T-helper 9 cell (primary cell): ENCODE measurements at places on chromosomes 11 and 22.

- DNase-seq = no peak
Observed at GRCh38 chr22:24437741-24438328, 10.4 kb downstream of the ADORA2A start.

DNA sequence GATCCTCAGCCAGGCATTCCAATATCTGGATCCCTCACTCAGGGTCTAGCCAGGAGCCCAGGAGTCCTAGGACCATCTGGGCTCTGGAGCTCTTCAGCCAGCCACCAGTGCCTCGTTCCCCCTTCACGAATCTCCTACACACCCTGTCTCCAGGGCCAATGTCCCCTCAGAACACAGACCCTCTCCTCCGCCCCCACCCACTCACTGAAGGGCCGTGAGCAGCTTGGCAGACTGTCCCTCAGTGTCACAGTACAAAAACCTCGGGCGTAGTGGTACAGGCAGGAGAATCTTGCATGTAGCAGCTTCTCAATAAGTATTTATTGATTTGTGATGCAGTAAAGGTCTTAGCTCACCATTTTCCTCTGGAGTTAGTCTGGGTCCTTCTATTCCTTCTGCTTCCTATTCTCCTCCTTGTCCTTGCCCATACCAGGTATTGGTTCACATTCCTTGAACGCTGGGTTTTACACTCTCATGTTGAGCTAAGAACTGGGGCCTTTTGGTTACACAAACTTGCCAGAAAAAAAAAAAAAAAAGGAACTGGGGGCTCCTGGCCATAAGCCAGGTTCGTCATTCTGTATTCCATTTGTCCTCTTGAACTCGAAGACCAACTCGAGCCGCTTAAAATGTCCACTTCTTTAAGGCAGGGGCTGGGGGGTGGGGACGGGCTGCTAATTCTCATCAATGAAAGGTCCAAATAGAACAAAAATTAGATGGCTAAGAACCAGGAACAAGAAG, 2.3 kb downstream of the CXCR5 start:
- DNase-seq = no peak

GRCh38 chr11:126696982-126697381, 303.6 kb downstream of the KIRREL3 start:
- DNase-seq = no peak

GRCh38 chr11:44031549-44031948, 16.2 kb upstream of the ACCSL start:
- no peak for DNase-seq

GRCh38 chr11:4072668-4073285, 21.8 kb upstream of the RRM1 start:
- DNase-seq = peak; percentile 19

- DNase-seq = no peak
Observed at GRCh38 chr11:8729837-8730696, 47.5 kb downstream of the RPL27A start.

DNA sequence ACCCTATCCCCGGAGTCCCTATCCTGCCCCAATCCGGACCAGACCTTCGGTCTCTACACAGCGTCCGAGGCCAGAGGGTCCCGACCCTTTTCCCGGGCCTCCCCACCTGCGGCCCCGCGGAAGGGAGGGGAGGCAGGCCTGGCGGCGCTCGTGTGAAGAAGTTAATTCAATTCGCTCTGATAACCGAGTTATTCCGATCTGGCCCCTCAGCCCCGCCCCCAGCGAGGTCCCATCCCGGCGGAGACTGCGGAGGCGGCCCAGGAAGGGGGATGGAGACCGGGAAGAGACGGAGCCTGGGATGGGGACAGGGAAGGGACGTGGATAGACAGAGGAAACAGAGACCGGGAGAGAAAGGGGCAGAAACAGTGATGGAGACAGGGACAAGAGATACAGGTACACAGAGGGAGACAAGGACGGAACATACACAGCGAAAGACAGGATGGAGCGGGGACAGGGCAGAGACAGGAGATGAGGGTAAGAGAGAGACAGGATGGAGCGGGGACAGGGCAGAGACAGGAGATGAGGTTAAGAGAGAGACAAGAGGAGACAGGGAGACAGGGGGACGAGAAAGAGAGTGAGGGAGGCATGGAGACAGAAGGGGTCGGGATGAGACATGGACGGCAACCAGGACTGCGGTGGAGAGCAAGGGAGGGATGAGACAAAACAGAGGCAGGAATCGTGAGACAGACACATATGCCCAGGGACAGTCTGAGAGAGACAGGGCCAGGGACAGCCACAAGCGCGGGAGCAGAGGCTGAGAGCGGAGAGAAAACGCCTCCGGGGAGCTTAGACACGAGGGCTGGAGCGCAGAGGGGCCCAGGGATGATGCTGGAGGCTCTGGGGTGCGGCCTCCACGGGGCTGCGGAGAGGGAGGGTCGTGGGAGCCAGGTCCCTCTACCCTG, 636 bp upstream of the PHOX2A start:
- no peak for DNase-seq

GRCh38 chr11:62883673-62884072, 3.0 kb downstream of the SLC3A2 start:
- no peak for DNase-seq

DNA sequence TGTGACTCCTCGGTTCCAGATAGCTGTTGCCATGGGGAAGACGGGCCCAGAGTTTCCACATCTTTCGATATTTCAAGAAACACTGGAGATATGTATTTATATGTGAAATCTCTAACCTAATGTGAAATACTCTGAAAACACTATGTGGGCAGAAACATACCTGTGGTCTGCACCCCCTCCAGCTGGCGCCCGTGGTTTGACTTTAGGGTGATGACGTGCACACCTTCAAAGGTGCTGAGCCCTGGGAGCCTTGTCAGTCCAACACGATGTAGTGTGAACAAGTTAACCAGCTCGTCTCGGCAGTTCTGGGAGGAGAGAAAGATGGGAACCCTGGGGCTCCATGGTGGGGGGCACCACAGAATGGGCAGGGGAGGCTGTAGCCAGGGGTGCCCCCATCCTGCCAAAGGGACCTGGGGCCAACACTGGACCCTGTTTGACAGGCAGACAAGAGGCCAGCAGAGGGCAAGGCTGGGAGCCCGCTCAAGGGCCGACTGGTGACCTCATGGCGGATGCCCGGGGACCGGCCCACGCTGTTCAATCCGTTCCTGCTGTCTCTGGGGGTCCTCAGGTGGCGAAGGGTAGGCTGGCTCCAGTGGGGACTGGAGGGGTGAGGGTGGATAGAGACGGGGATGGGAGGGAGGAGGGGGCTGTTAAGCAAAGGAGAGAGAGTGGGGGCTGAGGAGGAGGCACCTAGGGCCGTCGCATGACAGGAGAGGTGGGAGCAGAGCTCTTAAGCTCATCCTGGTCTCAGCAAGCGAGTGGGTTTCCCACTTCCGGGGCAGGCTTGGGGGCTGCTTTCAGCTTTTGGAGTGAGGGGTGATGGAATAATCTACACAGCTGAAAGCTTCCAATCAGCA, 43.8 kb downstream of the TRIOBP start:
- no peak for DNase-seq

DNA sequence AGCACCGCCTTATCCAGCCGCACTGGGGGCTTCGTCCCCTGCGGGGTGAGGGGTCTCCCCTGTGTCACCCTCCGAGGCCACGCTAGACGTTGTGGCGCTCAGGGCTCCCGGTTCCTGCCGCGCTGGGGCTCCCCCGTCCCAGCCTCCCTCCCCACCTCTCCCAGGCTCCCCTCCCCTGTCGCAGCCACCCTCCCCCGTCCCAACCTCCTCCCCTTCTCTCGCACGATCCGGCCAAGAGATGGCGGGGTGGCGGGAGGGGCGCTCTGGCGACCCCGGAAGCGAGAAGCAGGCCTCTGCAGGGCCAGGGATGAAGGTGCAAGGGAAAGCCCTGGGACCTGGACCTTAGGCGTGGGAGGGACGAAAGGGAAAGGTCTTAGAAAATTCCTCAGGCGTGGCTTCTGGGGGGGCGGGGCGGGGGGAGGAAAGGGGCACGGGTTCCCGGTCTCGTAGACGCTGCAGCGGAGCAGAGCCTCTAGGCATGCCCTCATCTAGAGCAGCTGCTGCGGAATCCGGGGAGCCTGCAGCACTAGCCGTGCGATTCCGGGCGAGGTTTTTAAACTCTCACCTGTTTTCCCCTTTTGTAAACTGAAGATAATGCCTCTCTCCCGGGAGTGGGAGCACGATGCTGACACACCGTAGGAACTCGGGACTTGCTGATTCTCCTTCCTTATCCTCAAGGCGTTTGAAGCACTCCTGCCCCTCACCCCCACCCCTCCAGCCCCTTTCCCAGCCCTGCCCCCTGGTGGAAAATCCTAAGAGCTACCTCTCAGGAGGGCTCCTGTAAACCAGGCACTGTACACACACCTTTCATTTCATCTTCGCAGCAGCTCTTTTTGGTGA, 14.4 kb downstream of the KCNJ5 start:
- peak; percentile 38 for DNase-seq

DNA sequence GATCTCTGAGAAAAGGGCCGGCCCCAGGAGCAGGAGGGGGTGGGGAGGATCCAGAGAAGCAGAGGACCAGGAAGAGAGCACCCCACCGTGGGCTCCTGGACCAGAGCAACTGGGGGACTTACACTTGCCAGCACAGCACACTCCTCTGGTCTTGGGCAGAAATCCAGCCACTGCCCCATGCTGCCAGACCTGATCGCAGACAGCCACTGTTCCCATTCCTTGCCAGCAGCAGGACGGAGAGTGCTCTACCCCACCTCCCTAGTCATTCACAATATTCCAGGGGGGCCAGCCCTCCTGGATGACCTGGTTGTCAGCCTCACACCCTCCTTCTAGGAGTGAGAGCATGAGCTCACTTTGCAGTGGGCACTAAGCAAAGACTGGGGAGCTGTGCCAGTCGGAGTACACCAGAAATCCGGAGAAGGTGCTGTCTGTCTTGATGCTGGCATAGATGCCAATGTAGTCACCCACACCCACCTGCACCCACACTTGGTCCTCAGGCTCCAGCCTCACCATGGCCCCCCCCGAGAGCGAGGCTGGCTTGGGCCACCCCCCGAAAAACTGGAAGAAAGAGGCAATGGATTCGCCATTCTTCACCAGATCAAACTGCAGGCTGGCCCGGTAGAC, 1.6 kb downstream of the C1QTNF5 start:
- DNase-seq = no peak

DNA sequence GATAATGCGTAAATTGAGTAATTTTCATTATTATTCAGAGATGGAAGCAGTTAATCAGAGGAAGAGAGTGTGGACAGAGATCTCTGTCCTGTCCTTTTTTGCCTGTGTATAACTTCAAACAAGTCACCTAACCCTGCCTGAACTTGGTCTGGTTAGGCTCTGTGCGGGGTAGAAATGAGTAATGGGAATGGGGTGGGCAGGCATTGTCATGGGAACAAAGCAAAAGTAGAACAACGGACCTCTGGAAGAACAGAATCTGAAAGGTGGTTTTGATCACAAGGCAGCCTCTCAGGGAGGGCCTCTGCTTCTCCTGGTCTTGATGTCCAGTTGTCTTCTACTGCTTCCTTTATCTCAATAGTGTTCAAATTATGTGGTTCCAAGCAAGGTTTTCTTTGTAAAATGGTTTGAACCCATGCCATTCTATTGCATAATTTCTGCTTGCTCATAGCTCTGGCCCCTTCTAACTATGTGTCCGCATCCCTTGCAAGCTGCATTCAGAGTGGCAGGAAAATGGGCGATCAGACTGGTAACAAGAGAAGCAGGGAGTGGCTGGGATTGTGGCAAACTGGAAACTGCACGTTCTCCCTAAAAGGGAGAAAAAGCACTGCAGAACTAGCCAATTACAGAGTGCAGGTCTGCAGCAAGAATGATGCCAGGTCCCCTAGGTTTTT, 76.1 kb downstream of the PRR5L start:
- no peak for DNase-seq

DNA sequence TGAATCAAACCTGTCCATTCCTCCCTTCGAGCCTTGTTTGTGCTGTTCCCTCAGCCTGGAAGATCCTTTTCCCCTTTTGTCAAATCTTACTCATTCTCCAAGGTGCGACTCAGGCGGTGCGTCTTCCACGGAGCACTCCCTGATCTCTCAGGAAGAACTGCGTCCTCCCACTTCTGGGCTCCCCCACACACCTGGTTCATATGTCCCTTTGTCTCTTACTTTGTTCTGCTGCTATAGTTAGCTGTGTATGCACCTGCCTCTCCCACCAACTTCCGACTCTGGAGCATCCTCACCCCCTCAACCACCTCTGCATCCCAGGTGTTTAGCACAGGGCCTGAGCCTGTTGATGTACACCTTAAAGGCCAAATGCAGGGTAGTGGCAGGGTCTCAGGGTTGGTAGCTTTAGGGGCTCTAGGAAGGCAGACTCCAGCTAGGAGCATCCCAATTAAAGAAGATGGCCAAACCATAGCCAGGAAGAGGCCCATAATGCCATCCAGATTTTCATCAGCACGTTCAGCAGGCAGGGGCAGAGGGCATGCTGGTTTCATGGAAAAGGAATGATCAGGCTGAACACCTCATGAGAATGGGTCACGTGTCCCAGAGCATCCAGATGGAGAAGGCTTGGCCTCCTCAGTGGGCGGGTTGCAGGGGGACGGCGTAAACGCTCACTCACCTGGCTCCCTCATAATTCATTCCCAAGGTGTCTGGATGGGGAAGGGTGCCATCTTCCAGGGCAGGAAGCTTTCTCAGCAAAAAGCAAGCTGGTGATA, 20.1 kb downstream of the PTPN5 start:
- no peak for DNase-seq

GRCh38 chr11:114340311-114341131, 44.3 kb downstream of the NNMT start:
- no peak for DNase-seq

DNA sequence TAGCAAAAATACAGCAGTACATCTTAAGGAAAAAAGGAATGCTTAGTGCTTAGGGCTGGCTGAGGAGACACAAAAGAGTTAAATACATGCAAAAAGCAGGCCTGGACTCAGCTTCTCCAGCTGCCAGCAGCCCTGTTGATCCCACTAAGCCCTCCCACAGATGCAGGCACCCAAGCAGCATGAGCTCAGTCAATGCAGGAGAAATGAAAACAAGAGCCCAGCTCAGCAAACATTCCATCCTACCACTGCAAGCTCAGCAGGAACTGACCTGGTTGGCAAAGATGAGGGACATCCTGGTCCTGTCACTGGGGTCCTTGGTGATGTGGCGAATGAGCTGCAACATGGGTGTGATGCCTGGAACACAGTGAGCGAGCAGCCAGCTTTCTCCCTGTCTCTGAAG, 5.8 kb downstream of the CYB5R2 start:
- no peak for DNase-seq

- DNase-seq = no peak
Observed at GRCh38 chr11:133123796-133124195, 408.5 kb downstream of the OPCML start.

- no peak for DNase-seq
Observed at GRCh38 chr11:12815129-12815480, 140.9 kb downstream of the TEAD1 start.
